ENCODE measurements at places on chromosomes 16 and 17.

DNA sequence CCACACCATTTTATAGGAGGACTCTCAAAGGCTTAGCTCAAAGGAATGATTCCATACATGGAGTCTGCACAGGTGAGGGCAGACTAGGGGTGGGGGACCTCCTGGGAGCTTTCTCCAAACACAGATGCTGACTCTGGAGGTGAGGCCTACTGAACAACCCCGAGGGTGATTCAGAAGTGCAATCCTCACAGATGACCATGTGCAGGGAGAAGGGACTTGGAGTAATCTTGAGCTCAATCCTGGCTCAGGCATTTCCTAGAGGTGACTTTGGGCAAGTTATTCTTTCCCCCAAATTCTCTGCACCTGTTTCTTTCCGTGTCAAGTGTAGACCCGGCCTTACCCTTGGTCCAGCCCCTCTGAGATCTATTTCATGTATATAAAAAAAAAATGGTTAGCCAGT, 401.5 kb downstream of the SLC39A11 start:
- no peak for DNase-seq

DNA sequence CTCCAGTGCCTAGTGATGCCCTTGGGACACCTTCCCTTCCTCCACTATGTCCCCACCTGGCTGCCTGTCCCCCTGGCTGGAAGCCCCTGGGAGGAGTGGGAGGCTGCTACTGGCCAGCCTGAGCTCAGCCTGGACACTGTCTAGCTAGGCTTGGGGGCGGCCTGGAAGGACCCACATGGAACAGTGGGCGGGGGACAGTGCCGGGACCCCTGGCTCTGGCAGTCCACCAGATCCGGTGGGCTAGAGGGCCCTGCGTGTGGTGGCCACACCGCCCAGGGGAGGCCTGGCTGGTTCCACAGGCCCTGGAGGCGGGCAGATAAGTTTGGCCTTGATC, 388.0 kb upstream of the TNRC6C start:
- no peak for DNase-seq

GRCh38 chr16:75810342-75810741, 84.1 kb upstream of the CPHXL start:
- no peak for DNase-seq

DNA sequence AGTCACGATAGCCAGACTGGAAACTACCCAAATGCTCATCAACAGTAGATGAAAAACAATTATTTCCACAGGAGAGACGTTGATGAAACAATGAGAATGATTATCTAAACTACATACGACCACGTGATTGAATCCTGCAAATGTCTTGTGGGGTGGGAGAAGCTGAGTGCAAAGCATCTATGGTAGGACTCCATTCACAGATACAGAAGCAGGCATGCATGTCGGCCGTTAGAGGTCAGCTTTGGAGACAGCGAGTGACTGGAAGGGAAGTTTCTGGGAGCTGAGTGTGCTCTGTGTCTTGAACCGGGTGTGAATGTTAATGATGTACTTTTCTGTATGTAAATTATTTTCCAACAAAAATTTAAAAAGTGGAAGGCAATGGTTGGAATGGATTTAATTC, 71.5 kb upstream of the DNAJA2 start:
- DNase-seq = no peak

- no peak for DNase-seq
Measured at GRCh38 chr17:50612281-50612680, 22.4 kb upstream of the ABCC3 start.

DNA sequence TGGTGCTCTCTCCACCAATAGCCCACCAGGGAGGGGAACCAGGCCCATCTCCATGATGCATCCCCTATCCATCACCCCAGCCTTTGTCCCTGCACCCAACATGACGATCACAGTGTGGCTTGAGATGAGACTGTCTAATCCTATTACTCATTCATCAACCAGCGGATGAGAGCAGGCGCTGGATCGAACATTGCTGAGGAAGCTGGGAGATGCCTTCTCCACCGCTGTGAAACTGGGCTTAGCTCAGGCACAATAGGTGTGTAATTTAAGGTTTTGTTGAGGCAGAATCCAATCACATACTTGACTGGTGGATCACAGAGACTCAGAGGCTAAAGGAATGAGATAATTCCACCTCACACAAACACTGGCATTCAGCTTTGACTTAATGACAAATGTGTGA, 64.6 kb upstream of the IRX3 start:
- DNase-seq = no peak

DNA sequence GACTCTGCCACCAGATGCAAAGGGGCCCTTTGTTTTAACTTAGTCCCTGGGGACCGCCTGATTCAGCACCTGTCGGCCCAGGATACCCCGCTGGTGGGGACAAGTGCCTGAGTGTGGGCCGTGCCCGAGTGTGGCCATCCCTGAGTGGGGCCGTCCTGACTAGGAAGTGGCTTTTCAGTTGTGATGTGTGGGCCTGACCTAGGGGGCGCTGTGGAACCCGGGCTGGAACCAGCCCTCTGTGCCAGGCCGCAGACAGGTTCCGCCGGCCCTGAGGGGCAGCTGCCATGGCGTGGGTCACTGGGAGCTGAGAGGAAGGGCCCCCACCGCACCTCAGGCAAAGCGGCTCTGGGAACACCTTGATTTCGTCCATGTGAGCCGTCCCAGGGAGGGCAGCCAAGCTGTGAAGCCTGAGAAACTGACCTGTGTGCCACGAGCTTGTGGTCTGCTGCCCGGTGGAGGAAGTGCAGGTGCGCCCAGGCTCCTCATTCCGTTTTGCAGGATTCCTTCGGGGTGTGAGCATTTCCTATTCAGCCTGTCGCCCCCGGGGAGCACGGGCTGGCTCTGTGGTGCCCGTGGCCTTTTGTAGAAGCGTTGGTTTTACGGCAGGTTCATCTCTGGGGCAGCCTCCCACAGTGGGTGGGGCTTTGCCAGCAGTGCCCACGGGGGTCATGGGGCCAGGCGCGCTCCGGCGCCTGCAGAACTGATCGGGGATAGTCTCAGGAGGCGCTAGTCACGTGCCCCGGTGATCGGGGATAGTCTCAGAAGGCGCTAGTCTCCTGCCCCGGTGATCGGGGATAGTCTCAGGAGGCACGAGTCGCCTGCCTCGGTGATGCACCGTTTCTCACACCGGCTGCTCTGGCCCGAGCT, 5.3 kb downstream of the RPL13 start:
- DNase-seq = no peak

DNA sequence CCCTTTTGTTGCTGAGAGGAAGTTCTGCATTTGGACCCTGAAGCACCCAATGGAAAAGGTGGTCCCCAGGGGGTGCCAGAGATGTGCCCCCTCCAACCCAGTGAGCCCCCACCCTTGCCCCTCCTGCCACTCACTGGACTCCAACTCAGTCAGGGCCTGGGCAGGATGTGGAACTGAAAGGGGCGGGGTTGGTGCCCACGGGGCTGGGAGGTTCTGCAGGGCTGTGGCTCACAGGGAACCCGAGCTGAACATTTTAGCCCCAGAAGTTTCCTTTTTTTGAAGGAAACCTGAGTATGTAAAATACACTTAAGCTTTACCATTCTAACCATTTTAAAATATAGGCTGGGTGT, 15.8 kb upstream of the OGFOD3 start:
- no peak for DNase-seq

Measured in right atrium auricular region (tissue), 2 donors.